ENCODE measurements at places on chromosomes 6 and 20.

DNA sequence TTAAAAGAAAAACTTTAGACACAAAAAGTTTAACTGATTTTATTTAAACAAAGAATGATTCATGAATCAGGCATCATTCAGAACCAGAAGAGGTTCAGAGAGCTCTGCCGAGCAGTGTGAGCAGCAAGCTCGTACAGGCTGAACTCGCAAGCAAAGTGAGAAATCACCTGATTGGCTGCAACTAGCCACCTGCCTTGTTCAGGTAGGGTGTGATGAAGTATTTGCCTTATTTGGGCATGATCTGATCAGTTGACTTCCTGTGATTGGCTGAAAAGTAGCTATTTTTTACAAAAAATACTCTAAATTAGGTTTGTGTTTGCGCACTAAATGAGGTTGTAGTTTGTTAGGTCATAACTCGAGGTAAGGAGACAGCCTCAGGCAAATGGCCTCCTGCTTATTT, 80.7 kb downstream of the HIVEP1 start:
- no peak for DNase-seq

DNA sequence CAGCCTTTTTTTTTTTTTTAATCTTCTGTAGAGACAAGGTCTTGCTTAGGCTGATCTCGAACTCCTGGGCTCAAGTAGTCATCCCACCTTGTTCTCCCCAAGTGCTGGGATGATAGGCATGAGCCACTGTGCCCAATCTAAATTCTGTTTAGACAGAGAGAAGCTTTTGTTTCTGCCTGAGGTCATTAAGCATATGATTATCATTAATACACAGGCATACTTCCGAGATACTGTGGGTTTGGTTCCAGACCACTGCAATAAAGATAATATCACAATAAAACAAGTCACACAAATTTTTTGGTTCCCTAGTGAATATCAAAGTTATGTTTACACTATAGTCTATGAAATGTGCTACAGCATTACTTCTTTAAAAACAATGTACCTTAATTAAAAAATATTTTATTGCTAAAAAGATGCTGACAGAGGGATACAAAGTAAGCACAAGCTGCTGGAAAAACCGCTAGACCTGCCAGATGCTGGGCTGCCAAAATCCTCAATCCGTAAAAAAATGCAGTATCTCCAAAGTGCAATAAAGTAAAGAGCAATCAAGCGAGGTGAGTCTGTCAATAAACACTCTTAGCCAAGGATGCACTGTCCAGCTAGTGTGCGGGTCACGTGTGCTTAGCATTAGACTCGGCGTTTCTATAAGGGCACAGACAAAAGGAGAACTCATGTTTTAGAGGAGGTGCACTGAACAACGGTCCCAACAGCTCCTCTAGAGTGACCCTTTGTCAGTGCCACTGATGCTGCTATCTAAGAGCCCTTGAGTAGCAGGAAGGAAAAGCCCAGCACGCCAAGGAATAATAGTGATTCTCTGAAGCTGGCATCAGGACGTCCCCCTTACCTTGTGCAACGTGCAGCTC, 16.1 kb downstream of the TXNDC5 start:
- DNase-seq: no peak

DNA sequence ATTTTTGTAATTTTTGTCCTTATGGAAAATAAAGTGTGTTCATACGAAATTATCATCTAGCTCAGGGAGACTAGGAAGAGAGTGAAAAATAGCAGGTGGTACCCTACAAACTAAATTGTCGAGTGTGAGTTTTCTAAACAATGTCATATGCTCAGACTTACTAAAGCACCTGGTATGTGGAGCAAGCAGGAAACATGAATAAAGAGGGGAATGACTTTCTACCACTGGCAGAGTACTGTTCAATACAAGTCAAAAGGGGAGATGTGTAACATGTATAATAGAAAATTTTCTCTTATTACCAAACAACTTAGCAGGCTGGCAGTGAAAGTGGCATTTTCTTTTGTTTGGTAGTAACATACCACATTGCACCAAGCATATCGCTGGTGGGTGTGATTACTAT, 36.1 kb downstream of the CTNNBL1 start:
- DNase-seq: no peak

GRCh38 chr6:38105066-38105465, 285.5 kb downstream of the ZFAND3 start:
- DNase-seq: no peak

DNA sequence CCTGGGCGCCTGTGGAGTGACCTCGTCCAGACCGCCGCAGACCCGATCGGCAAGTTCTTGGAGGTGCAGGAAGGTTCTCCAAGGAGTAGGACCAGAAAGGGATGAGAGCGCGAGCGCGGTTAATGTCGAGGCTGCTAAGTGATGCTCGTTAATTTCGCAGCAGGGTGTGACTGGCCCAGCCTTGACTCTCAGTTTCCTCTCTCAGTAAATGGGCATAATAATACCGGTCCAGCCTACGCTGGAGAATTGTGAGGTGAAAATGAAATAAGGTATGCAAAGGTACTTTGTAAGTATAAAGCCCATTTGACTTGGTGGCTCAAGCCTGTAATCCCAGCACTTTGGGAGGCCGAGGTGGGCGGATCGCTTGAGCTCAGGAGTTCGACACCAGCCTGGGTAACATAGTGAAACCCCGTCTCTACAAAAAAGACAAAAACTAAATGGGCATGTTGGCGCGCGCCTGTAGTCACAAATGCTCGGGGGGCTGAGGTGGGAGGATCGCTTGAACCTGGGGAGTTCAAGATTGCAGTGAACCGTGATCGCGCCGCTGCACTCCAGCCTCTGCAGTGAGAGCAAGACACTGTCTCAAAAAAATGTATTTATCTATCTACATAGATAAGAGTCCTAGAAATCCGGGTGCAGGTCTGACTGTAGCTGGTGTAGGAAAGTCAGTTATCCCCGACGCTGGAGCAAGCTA, 634 bp upstream of the BTBD9 start:
- no peak for DNase-seq

Measured in T-helper 22 cell (primary cell).